Pulmonary artery endothelial cell (primary cell): ENCODE measurements at places on chromosomes 1 and 21. TPM values are rescaled to one million over a fixed set of nuclear protein-coding genes. Genes with fewer than 3 reads are reported as not detected.

DNA sequence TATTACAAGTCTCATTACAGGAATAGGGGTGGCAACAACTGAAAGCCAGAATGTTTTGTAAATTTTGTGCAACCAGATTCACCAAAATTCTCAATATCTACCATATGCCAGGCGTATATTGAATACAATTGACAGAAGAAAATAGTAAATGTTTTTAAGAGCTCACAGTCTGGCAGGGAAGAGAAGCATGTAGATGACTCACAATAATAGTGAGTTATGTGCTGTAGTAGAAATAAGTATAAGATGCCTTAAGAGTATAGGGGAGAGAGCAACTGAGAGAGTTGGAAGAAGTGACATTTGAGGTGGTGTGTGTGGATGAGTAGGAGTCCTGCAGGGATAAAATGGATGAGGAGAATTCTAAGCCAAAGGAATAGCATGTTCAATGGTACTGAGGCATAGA lies 170.5 kb upstream of the FGGY start:
- no peak for DNase-seq

DNA sequence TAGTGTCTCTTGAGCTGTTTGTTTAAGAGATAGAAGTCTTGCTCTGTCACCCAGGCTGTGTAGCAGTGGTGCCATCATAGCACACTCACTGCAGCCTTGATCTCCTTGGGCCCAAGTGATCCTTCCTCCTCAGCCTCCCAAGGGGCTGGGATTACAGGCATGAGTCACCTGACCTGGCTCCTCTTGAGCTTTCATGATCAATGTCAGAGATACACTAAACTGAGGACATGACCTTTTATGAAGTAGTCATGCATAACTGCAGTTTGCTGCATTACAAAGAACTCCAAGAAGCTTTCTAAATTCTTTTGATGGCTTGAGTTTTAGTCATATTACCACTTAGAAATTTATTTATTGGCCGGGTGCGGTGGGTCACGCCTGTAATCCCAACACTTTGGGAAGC lies 77.7 kb downstream of the CC2D1B start:
- DNase-seq: no peak

DNA sequence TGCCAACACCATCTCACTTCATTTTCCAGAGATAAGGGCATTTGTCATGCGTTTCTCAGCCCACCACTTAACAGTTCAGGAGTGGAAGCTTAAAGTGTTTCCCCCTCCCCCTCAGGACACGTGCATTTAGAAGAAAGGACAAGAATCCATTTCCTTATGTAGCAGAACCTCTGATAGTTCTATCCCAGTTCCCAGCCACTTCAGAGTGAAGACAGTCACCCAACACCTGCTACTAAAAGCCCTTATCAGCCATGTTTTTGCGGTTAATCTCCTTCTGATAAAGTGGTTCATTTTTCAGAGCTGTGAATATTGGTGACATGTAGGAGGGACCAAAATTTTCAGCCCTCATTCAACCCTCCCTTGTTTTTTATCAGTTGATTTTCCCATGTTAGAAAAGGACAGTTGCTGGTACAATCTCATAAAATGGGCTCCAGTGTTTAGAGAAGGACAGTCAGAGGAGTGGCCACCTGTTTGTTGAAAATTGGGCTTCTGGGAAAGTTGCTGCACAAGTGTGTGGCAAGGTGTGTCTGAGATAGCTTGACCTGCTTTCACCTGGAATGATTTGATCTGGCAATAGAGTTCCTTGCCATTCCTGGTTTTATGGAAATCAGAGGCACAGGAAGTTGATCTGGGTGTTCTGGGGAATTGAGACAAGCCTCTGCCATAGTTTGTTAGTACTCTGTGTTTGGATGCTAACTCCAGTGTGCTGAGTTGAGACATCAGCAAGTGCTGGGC lies 114.0 kb downstream of the PPP1R12B start:
- no peak for DNase-seq

- no peak for DNase-seq
These were observed 50.6 kb downstream of the SKI start for GRCh38 chr1:2278591-2279209.

CHD1L gene
- 49.5 and 49.9 TPM in 2 replicates for total RNA-seq

DNA sequence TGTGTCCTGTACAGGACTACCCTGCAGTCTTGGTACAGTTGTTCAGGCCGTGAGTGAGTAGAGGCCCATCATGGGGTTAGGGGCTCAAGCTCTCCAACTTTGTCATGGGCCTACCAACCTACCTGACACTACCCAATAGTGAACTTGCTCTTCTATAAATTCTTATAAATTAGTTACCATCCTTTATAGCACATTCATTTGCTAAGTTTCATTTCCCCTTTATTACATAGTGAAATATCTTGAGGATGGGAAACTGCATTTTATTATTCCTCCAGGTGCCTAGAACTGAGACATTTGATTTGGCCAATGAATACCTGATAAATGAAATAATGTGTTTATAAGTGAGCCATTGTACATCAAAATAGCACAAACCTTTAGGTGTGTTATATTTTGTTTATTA lies 9.1 kb upstream of the CTH start:
- no peak for DNase-seq

DNA sequence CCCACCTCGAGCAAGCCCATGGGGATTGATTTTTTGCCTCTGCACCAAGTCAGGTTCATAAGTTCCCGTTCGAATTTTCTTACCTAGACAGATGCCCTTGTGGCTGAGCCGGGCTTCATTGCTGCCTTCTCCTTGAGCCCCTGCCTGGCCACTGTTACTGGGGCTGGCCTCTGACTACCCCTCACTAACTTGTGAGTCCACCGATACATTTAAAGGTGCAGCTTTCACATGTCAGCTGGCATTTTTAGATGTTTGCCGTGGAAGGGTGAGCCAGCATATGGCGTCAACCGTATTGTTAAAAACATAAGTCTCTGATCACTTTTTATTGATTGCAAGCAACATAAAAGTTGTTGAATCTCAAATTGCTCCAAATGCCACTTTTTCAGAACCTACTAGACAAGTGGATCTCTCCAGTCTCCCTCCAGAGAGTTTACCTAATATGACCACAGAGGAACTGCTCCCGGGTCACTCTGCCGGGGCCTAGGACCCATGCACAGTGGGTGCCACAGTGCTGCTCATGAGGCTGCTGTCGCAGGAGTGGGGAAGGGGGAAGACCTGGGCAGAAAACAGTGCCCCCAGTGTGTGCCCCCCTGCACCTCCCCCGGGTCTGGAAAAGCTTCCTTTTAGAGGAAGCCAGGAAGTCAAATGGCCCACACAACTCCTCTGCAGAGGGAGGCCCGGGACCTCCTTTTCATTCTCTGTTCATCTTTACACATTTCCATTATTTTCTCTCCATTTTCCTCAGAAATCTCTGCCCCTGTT lies 18.8 kb downstream of the MX1 start:
- no peak for DNase-seq

- DNase-seq: no peak
These were observed 5.2 kb upstream of the PIGC start for GRCh38 chr1:172448995-172449584.

FALEC gene
- 0.20 TPM in 1 of 2 replicates, not detected in the other for total RNA-seq

ATP1A4 gene
- total RNA-seq: not detected in 2 replicates

RGS13 gene
- not detected in 2 replicates for total RNA-seq

DNA sequence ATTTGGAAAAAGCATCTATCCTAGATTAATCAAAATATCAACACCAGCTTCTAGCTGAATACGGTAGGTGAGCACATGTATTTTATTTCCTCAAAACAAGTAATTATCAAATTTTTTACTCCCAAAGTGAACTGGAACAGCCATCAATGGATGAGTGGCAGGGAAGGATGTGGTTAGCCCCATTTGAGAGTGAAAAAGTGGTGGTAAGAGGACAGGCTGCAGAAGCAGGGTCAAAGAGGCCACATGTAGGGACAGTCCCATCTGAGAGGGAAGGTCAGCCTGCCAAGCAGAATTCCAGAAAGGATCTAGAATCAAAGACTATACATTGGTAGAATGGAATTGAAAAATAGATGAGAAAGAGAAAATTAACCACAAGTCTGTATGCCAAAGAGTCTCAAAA lies 163.8 kb downstream of the SMYD3 start:
- no peak for DNase-seq

- DNase-seq: no peak
These were observed 16.2 kb upstream of the LIN9 start for GRCh38 chr1:226325178-226325577.

DNA sequence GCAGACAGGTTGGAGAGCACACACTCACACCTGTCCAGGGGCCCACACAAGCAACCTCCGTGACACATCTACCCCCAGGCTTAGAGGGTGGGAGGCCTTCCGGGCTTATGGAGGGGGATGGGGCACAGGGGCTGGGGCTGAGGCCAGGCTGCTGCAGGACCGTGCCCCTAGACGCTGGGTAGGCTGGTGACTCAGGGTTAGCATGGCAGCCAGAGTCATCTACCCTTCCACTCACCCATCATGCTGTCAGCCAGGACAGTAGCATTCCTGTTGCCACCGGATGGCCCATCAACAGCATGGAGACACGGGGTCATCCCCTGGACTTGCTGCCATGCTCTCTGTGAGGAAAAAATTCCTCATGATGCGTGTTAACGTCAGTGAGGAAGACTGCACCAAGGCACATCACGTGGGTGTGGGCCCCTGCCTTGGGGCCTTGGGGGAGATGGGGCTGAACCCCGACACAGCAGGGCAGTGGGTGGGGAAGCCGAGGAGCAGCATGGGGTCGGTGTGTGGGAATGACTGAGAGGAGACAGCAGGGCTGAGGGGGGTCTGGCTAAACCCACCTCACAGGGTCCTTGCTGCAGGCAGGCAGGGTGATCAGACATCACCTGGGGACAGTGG lies 52.8 kb downstream of the WNT9A start:
- DNase-seq: no peak

DIO1 gene
- not detected in 2 replicates for total RNA-seq

OR6K2 gene
- total RNA-seq: not detected in 2 replicates

DNA sequence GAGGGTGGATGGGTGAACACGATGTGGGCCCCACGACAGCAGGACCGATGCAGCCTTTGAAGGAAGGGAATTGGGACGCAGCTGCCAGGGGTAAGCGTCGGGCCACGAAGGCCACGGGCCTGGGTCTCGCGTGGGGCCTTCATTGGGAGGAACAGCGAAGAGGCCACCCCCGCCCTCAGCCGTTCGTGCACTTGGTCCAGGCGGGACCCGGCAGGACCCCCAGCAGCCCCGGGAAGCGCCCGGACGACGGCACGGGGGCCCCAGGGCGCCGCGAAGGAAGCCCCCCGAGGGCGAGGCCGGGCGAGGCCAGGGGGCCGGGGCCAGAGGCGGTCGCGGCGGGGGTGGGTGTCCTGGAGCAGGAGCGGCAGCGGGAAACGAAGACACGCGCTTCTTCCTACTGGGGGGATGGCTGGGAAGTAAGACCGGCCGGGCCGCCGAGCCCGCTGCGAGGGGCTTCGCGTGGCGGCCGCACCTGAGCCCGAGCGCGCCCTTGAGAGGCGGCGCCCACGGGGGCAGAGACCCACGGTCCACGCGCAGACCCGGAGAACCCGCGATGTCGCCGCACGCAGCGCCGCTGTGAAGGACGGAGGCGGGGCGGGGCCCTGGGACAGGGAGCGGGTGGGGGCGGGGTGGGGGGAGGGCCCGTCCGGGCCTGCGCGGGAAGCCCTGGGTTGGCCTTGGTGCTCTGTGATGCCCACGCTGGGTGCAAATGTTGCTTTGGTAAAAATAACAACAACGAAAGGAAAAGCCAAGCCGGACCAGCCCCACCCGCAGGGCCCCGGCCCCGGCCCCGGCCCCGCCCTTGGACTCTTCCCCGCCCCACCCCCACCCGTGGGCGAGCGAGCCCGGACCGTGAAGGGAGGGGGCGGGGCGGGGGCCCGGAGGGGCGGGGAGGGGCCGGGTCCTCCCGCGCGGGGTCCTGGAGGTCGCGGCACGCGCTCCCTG lies 56.0 kb upstream of the ADARB1 start:
- no peak for DNase-seq

GRCh38 chr21:40540216-40540615 lies 306.7 kb downstream of the DSCAM start:
- no peak for DNase-seq

DNA sequence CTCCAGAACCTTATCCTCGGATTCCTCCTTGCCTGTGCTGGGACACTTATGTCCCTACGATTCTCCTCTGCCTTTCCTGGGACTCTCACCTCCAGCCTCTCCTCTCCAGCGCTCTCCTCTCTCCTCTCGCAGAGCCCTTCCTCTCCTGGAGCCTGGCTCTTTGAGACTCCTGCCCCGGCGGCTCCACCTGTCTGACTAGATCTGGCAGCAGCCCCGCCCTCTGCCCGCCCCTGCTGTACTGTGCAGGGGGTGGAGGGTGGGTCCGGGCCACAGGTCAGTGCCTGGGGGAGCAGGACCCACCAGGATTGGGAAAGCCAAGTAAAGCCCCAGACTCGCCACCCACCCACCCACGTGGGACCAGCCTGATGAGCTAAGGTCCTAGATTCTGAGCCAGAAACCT lies 1.6 kb downstream of the ELOVL1 start:
- DNase-seq: no peak

- no peak for DNase-seq
These were observed 5.1 kb downstream of the CLCNKA start for GRCh38 chr1:16026723-16027484.

DNA sequence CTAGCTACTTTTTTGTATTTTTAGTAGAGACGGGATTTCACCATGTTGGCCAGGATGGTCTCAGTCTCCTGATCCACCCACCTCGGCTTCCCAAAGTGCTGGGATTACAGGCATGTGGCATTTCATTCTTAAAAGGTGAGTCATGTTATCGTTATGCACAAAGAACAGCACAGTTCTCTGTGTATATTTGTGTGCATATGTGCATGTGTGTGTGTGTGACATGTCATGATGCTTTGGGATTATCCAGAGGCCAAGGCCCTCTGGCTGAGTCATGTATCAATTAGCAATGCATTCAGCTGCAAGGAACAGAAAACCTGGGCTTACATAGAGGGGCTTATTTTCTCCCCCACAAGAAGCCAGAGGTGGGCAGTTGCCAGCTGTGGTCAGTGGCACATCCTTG lies 301.7 kb upstream of the KAZN start:
- no peak for DNase-seq

- no peak for DNase-seq
These were observed 104.8 kb downstream of the NAV1 start for GRCh38 chr1:201643835-201644104.

GRCh38 chr1:71438626-71439025 lies 357.8 kb upstream of the ZRANB2 start:
- DNase-seq: no peak

GRCh38 chr1:181296180-181296579 lies 187.1 kb upstream of the CACNA1E start:
- no peak for DNase-seq

- no peak for DNase-seq
These were observed 12.4 kb upstream of the PRDM16 start for GRCh38 chr1:3056641-3057040.

RGSL1 gene
- not detected in 2 replicates for total RNA-seq

DNA sequence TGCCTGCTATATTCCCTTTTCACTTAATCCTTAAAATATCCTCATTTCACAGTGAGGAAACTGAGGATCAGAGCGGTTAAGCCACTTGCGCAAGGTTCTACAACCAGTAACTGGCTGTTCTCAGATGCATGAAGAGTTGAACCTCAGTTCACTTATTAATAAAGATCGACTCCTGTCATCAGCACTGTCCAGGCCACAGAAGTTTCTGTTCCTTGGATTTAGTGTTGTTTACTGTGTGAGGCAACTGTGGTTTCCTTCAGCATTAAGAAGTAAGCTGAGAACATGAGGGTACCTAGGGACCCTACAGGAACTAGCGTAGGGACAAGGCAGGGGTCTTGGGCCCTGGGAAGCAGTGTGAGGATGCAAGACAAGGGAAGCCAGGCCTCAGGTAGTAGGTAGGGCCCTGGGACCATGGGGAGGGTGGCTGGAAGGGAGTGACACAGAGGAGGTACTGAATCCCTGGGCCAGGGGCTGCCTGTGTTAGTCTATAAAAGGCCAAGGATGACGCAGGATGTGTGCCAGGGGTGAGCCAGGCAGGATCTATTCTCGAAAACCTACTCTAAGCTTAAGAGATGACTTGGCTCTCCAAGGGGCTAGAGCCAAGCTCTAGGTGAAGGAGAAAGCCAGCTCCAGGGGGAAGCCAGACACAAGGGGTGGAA lies 181.2 kb upstream of the CSF3R start:
- no peak for DNase-seq
